ENCODE measurements at places on chromosomes 4 and X. TPM values are rescaled to one million over a fixed set of nuclear protein-coding genes. Genes with fewer than 3 reads are reported as not detected.
A peak's percentile ranks its signal among the peaks of the same experiment; 100 is the strongest.

GRCh38 chr4:9988933-9989332, 32.4 kb downstream of the SLC2A9 start:
- no peak for DNase-seq

DNA sequence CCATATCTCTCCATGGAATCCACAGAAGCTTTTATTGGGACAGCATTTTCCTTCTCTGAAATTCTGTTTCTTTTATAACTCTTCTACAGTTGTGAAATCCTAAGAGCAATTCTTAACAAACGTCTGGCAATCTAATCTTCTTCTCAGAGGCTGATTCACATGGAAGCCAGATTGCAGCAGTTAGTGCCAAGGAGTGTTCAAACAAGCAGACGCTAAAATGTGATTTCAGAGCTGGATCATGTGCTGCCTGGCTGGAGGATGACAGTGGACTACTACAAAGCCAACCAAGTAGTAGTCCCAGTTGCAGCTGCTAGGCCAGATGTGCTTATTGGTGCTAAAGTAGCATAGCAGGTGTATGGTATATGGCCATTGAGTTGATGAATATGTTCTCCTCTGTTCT, 27.7 kb upstream of the GLRB start:
- DNase-seq = no peak

DNA sequence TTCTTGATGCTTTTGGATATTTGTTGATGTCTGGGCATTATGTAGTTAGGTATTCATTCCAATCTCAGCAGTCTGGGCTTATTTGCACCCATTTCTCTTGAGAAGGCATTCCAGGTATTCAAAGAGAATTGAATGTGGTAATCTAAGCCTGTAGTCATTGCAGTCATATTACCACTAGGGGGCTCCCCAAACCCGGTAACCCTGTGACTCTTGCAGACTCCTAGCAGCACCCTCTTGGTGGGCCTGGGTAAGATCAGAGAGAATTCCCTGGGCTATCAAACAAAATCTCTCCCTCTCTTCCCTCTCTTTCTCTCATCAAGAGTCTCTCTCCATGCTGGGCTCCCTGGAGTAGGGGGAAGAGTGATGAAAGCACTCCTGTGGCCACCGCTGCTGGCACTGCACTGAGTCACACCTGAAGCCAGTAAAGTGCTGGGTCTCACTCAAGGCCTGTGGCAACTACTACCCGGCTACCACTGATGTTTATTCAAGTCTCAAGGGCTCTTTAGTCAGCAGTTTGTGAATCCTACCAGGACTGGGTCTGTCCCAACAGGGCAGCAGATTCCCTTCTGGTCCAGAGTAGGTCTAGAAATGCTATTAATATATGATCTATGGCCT, 187.7 kb upstream of the NUDT10 start:
- peak; percentile 0 for DNase-seq

- no peak for DNase-seq
These were observed 105.5 kb downstream of the TMEM164 start for GRCh38 chrX:110108381-110108821.

Gene XAGE1B
- total RNA-seq = 1.3 TPM
